ENCODE measurements at places on chromosomes 16 and 17. TPM values are rescaled to one million over a fixed set of nuclear protein-coding genes. Genes with fewer than 3 reads are reported as not detected.

DNASE1L2 gene
- total RNA-seq, result 3.7 TPM

DNA sequence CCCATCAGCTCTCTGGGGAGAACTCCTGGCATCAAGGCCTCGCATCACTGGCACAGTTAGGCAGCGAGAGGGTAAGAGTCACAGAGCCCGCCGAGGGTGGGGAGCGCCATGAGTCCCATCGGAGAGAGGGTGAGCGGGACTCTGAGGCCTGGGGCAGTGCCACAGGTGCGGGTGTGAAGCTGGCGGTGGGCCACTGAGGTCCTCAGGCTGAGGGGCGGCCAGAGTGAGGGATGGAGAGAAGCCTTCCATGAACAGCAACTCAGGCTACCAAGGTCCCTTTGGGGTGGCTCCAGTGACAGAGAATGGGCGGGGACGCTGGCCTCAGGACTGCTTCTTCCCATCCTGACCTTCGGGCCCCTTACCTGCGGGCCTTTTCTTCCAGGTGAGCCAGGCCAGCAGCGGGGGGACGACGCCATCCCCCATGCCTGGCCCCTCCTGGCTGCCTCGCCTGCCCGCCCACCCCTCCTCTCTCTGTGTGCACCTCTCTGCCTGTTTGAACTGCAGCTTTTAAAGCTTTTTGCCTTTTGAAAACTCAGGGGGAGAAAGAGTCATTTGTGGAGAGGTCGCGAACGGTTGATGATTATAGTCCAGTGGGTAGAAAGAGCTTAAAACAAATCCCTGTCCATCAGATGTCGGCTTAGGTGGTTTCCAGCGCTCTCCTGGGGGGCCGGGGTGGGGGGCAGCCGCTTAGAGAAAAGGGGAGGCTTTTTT is 149.3 kb upstream of the GSE1 start:
- no peak for DNase-seq

DNA sequence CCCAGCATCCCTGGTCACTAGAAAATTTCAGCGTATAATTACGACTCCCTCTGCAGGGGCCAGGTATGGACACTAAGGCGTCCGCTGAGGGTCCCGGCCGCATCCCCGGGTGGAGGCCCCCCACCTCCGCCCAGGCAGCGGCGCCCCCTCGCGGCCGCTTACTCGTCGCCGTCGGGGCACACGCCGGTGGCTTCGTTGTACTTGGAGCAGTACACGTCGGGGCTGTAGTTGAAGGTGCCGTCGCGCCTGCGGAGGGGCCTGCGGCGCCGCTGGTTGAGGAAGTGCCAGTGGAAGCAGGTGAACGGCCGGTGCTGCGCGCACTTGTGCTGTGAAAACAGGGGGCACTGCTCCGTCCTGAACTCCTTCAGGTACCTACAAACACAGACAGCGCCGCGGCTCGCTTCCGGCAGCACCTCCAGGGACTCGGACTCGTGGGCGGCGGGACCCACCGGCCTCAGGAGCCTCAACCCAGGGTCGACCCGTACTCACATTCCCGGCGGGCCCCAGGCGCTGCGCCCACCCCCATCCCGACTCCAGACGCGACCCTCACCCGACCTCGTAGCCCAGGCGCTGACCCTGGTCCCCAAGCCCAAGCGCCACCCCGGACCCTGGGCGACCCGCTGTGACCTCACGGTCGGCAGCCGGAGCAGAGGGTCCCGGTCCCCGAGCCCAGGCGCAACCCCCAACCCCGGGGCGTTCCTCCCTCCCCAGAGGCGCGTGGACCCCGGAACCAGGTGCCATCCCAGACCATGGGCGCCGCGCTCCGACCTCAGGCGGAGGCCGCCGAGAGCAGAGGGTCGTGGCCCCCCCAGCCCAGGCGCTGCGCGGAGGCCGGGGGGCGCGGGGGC is 596 bp downstream of the UNKL start:
- DNase-seq, result peak; percentile 26

TOX3 gene
- total RNA-seq, result not detected

DNA sequence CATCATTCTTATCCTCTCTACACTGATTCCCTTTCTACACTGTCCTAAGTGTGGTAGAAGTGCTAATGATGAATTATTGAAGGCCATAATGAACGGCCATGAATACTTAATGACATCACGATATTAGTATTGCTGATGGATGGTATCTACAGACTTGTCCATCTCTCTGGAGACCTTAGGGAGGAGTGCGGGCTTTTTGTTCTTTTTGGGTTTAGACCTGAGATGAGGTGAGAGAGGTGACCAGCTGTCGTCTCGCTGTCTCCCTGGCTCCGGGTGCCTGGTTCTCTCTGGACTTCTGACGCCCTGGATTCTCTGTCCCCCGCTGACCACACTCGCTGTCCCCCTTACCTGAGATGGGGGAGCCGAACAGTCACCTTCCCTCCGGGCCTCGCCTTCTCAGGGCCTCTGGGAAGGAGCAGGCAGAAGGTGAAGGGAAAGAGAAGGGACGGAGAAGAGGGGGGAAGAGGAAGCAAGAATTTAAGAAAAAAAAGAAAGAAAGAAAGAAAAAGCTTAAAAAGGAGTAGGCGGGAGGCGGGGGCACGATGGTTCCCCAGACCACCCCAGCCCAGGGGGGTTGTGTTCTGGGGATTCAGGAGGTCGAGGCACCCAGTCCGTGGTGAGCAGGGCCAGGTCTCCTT is 17.1 kb downstream of the SGCA start:
- no peak for DNase-seq

DNA sequence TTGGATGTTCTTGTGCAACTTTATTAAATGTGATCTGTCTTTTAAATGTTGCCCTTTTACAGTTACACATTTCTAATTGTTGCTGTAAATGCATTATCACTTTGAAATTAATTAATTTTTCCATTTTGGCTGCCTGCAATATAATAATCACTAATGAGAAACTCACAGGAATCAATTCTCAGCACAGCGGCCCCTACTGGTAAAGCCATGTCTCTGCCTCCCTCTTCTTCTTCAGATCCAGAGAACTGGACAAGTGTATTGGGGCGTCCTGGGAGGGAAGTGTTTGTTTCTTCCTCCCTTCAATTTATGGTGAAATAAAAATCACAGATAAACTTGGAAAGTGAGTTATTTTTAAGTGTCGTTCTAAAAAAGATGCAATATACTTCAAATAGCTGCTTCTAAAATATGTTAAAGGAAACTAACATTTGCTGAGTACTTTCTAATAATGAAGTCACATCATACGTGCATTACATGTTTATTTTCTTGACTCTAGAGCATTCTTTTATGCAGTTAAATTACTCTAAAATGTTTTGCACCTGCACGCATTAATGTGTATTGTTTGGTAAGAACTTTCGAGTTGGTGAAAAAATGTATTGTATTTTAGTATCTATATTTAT is 338.0 kb downstream of the WWOX start:
- no peak for DNase-seq

DNA sequence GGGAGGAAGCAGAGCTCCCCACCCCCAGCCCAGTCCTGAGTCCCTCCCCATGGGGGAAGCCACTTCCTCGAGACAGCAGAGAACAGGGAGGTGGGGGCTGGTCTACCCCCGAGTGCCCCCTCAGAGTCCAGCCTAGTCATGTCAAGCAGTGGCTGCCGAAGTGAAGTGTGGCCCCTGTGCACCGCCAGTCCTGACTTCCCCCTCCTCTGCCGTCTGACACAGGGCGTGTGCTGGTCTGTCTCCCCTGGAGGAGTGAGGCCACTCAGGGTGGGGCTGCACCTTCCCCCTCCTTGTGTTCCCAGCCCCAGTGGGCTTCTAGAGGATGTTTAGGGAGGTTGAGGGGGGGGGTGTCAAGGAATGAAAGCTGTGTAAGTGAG is 46.9 kb downstream of the MRC2 start:
- DNase-seq, result no peak

GRCh38 chr17:75691371-75691791 is 24.2 kb downstream of the SAP30BP start:
- peak; percentile 99 for DNase-seq

SLC5A2 gene
- total RNA-seq, result not detected

KIF18B gene
- total RNA-seq, result 15.9 TPM

GRCh38 chr17:40647624-40648383 is at the start of gene SMARCE1:
TSS of gene SMARCE1 (minus strand) at chr17:40647818. CDS start at chr17:40645802, 2,016 bp downstream.
- peak; percentile 56 for DNase-seq

TNFRSF12A gene
- total RNA-seq, result 411 TPM

DNA sequence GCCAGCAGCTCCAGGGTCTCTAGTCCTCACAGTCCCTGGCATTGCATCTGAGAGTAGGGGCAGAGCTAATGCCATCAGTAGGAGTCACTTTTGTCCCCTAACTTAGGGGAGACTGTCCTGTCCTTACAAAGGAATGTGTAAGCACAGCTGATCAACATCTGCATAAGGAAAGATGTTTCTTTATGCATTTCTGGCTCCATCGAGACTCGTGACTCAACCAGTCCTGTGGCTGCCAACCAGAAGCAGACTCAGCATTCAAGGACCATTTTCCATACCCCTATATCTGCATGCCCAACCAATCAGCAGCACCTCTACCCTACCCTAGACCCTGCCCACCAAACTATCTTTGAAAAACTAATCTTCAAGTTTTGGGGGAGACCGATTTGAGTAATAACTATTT is 8.2 kb upstream of the MPP2 start:
- no peak for DNase-seq

DNA sequence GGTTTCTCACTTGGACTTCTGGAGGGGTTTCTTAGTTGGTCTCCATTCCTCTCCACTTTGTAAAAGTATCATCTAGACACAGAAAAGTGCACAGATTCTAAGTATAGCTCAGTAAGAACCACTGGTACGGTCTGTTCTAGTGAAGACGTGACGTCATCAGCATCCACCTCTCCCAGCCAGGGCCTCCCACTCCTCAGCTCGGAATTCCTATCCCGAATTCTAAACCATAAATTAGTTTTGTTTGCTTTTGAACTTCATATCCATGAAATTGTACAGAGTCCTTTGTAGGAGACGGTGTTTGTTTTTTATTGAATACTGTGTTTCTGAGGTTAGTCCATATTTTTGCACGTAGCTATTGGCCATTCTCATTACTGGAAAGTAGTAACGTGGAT is 25.5 kb downstream of the FOXK2 start:
- no peak for DNase-seq

DNA sequence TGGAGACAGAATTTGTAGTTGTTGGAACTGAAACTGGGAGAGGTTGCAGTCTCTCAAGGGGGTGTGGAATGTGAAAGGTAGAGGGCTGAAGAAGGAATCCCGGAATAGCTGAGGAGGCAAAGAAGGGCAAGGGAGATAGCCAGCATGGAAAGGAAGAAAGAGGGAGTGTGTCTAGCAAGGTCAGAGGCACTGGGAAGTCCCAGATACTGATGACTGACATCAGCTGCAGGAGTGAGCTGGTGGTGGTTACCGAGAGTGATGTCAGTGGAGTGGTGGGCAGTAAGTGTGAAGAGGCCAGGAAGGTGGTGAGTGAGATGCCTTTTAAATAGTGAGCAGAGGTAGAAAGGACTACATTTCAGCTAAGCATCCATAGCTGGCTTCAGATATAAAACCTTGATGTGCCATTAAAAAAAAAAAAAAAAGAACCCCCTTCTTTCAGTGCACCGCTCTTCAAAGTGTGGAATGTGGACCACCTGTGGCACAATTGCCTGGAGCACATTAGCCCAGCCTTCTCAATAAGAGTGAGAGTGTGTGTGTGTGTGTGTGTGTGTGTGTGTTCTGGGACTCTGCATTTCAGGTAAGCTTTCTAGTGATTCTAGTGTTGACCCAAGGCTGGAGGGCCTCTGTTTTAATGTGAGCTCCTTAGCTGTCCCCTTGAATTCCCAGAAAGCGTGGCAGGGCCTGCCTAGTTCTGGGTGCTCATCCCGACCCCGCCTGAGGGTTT is 8.5 kb downstream of the PRMT7 start:
- no peak for DNase-seq

CENPT gene
- total RNA-seq, result 30.1 TPM

DNA sequence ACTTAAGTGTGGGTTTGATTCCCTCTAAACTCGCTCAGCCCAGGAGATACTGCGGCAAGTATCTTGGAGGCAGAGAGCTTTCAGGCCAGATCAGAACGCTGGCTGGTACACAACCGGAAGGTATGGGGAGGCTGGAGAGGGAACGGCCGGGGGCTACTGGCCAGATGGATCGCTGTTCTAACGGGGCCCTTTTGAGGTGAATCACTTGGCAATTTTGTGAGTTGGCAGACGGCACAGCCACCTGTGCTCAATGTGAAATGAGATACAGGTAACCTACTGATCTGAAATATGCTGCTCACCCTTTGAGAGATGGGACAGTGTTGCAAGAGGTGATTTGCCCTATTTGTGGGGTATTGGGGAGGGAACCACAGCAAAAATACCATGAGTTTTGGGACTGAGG is 622.9 kb upstream of the RBFOX1 start:
- DNase-seq, result no peak

GRCh38 chr16:62596125-62596524 is 559.9 kb upstream of the CDH8 start:
- no peak for DNase-seq

- DNase-seq, result peak; percentile 38
Measured at GRCh38 chr17:35774499-35774898, 13.8 kb downstream of the C17orf50 start.

GRCh38 chr16:19850131-19850817 is 34.4 kb downstream of the GPRC5B start:
- no peak for DNase-seq

GRCh38 chr17:35001549-35001948 is 21.2 kb downstream of the LIG3 start:
- no peak for DNase-seq

DNA sequence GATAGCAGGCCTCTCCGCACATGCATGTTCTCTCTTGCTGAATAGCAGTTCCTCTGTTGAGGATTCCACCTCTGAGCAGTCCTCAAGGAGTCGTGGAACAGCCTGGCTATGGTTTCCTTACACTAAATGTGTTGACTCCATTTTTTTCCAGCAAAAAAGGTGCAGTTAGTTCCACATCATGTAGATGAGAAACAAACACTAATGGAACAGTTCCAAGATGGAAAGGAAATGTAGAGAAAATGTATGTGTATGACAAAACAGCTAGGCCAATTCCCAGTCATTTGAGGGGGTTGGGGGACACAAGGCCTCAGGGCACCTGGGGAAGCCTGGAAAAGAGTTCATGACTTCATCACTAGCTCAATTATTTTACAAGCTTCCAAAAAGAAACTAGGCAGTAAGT is 90.0 kb downstream of the CFDP1 start:
- DNase-seq, result no peak

- no peak for DNase-seq
Measured at GRCh38 chr17:76923491-76923890, 55.3 kb downstream of the MGAT5B start.

DNA sequence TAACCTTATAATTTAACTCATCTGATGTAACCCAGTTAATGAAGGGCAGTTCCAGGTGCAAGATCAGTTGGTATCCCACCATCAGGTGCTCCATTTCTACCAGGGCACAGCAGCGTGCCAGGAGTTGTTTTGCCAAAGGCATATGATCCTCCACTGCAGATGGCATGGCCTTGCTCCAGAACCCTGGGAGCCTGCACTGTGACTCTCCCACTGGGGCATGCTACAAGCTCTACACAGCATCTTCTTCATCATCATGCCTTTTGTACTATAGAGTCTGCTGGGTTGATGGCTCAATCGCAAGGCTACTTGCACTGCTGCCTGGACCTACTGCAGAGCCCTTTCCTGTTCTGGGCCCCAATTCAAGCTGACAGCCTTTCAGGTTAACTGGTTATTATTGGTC is 11.3 kb upstream of the MAPT start:
- no peak for DNase-seq

- DNase-seq, result no peak
Measured at GRCh38 chr17:2042390-2042847, 597 bp downstream of the OVCA2 start.

CCL23 gene
- total RNA-seq, result not detected

- no peak for DNase-seq
Measured at GRCh38 chr16:14353340-14353739, 276.7 kb downstream of the PARN start.

All from HT1080 (cell line).